Activated CD4-positive, alpha-beta T cell treated with anti-CD3 and anti-CD28 coated beads, Interleukin-10, Interleukin-2, amounts not matched to agents 100 ng/mL and 50 ng/mL, durations not matched to agents 16 hours and 8 hours (primary cell): ENCODE measurements at places on chromosomes 4 and X.
A peak's percentile ranks its signal among the peaks of the same experiment; 100 is the strongest.

DNA sequence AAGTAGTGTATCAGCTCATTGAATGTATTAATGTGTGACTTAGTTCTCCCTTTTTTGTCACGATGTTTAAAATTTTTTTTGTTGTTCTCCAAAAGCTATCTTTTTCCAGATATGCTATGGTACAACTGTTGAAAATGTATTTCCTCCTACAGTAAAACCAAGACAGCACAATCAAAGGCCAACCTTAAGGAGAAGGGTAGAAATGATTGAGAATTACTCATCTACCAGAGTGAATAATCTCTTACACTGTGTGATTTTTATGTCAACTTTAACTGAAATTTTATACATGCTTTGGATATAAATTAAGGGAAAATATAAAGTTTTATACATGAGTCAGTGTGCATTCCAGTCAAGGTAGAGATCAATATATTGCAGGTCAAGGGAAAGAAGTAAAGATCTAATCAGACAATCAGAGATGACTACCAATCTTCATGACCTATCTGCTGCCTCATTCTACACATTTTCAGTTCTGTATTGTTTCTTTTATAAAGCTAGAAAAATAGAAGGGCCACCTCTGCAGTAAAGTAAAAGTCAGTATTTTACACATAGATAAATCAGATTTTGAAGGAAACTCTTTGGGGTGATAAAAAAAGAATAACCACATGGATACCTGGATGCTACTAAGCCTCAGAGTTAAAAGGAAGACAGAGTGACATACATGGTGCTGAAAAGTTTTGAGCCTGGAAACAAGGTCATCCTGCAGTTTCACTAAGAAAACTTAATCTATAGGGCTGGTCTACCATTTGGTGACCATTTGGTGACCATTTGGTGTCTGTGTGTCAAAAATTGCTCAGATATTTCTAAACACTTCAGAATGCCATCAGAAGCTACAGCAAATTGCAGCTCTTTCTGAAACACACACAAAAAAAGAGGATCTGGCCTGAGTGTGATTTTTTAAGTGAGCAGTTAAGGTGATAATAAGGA lies 1.6 kb downstream of the FAM13A start:
- DNase-seq = peak; percentile 43

GRCh38 chr4:124219389-124219788 lies 493.1 kb downstream of the ANKRD50 start:
- no peak for DNase-seq

DNA sequence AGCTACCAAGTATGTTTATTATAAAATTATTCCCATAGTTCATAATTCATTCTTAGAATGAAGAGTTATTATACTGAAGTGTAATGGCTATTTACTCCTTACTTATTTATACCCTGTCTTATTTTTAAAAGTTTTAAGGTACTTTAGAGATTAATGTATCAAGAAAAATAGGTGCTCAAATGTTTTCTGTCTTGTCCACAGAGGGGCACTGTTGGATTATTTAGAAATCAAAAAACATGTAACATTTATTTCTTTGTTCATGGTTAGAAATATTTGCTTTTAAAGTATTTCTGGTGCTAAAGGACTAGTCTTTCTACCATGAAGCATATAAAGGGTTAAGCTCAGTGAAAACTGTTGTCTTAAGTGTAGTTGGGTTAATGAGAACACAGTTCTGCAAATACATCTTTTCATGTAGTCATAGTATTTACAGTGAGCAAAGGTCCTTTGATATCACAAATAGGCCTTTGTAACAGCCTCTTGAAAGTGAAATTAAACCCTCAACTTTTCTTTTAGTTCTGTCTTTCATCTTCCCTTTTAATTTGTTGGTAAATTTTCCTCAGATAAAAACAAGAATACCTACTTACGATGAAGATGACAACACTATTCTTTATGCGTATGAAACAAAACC lies 7.7 kb downstream of the SCML1 start:
- no peak for DNase-seq

- DNase-seq = no peak
These were observed 137.2 kb upstream of the ARHGEF9 start for GRCh38 chrX:63922221-63922620.

DNA sequence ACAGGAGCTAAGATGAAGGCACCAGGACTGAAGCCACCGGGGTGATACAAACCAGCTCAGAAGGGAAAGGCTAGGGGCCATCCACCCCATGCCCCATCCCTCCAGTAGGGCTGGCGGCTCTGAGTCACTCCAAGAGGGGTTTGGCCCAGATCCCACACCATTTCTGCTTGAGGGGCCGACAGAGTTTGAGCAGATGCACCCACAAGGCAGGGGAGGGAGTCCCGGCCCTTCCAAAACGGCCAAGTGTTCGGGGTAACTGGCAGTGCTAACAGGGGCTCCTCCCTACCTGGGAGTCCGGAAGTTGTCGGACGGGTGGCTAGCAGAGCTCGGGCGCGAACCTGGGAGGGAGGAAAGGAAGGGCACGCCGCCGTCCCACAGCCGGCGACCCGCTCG lies 412 bp downstream of the SLC10A3 start:
- DNase-seq = no peak

- DNase-seq = no peak
These were observed 67.8 kb upstream of the ANXA3 start for GRCh38 chr4:78483811-78484210.

- DNase-seq = no peak
These were observed 323.6 kb downstream of the SLITRK2 start for GRCh38 chrX:146141221-146141620.

GRCh38 chr4:2591189-2591588 lies 54.7 kb downstream of the FAM193A start:
- DNase-seq = no peak

GRCh38 chr4:12703036-12703435 lies 781.1 kb downstream of the RAB28 start:
- no peak for DNase-seq

GRCh38 chr4:13710246-13710885 lies 82.8 kb upstream of the BOD1L1 start:
- DNase-seq = no peak

- peak; percentile 75 for DNase-seq
These were observed at the start of gene SYN1 for GRCh38 chrX:47619486-47620302. TSS of gene SYN1 (minus strand) at chrX:47619857. CDS start at chrX:47619728, 129 bp downstream.

DNA sequence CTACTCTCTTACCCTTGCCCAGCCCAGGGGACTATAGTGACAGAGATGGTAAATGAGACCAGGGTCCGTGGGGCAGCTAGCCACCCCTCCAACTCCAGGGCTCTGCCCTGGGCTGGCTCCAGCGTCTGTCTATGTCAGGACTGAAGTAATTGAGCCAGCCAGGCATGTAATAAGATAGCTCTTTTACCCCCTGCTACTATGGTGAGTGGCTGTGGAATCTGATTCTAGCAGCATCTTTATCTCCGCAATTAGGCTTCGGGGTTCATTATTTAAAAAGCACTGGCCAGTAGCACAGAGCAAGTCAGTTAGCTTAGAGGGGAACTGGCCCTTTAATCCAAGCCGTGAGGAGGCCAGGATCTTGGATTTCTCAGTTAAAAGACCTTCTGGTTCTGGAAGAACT lies 123.3 kb upstream of the RAI2 start:
- no peak for DNase-seq

DNA sequence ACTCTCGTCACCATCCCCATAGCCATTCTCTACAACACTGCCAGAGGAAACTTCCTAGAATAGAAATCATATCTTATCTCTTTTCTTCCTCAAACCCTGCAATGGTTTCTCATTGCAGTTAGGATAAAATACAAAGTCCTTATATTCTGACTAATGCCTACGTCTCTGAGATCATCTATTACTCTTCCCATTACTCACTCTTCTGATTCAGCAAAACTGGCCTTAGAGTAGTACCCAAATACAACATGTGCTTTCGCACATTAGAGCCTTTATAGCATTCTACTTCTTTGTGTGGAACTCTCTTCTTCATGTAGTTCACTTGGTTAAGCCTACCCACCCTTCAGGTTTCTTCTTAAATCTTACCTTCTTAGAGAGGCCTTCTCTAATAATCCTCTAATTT lies 28.0 kb downstream of the LHFPL1 start:
- no peak for DNase-seq

DNA sequence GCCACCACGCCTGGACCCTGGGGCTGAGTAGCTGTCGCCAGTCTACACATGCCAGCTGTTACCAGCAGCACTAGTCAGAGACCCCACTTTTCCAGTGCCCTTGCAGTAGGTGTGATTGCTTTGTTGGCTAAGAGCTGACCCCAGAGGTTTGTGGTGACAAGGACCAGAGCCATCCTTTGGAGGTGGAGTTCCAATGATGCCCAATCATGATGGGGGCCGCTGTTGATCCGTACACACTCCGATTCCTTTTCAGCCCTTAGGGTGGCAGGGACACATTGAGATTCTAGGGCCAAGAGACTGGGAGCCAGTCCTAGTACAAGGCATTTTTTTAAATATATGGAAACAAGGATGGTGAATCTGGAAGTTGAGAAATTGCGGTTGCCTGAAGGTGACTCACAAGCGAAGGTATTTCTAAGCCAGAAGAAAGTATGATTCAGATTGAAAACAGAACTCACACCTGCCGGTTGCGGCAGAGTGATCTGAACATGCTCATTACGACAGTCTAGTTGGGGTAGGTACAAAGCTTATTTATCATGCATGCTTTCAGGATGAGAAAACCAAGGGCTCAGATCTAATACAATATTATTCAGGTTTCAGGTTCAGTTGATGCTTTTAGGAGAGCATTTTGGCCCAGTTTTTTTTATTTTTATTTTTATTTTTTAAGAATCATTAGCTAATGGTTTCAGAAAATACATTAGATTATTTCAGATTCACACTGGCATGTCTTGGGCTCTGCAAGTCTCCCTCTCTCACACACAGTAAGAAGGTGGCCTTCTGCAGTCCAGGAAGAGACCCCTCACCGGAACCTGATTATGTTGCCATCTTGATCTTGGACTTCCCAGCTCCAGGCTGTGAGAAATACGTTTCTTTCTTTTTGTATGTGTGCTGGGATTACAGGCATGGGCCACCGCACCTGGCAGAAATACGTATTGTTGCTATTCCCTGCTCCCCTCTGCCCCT lies 43.4 kb downstream of the SHROOM2 start:
- DNase-seq = peak; percentile 87

- peak; percentile 19 for DNase-seq
These were observed 16.1 kb downstream of the COQ2 start for GRCh38 chr4:83268491-83268890.

GRCh38 chr4:109111031-109111430 lies 191.4 kb downstream of the COL25A1 start:
- no peak for DNase-seq

DNA sequence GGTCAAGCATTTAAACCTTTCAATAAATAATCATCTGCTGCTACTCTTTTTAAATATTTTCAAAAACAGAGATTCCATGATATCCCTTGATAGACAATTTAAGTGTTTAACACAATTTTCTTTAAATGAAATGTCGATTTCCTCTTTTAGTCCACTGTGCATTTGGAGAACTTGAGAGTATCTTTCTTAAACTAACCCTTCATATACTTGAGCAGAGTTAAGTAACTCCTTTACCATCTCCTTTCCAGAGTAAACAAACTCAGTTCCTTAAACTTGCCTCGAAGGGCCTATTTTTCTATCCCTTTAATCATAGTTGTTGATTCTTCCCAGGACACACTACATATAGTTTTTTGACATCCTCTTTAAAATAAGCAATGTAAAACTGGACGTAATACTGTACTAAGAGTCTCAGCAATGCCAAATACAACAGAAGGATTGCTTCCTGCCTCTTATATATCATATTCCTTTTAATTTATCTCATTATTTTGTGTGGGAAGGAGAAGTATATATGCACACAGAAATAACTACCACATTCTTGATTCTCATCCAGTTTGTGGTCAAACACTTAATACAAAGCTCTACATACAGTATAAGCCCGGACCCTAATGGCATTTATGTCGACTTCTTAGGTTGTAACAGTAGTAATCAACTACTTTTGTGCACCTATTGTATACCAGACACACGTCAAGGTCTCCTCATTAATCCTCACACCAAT lies 22.8 kb downstream of the RAB28 start:
- DNase-seq = no peak

- no peak for DNase-seq
These were observed 184.7 kb upstream of the S100G start for GRCh38 chrX:16465081-16465876.

DNA sequence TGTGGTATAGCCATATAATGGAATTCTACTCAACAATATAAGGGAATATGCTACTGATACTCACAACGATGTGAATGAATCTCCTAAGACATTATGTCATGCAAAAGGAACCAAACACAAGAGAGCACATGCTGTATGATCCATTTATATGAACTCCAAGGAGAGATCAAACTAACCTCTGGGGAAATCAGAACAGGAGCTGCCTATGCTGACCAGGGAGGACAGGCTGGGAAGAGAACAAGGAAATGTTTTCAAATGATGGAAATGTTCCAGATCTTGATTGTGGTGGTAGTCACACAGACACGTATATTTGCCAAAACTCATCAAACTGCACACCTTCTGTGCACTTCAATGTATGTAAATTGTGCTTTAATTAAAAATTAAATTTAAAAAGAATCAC lies 175.3 kb downstream of the BCOR start:
- DNase-seq = no peak

DNA sequence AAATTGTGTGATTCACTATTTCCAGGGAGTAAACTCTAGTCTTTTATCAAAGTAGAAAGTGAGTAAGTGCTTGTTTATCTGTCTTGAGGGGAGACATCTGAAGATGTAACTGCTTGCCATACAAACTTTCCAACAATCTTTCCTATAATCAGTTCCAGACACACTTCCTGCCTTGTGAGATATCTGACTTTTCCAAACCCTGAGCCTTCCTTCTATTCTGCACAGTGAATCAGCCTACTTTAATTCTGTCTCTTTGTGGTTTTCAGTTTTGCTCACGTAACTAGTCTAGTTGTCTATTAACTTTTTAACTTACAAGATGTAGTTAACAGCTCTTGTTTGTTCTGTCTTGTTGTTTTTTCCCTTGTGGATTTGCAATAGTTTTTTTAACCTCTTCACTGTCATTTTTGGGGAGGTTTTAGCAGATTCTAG lies 947.8 kb downstream of the C4orf33 start:
- no peak for DNase-seq

DNA sequence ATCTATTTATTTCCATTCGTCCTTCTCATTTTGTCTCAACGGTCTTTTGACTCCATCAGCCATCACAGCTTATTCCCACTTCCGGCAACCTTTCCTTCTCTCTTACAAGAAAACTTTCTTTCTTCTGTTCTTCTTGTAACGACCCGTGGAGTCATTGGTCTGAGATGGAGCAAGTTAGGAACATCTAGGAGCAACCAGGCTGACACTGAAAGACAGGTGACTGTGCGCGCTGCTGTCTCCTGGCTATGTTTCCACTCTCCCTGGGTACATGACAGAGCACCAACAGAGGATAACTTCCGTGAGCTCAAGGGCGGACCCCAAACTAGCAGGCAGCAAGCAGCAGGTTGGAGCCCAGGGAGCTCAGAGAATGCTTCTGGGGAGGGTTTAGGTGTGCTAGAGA lies 2.5 kb downstream of the FGF5 start:
- DNase-seq = no peak
